BJ (cell line): ENCODE measurements at places on chromosomes 1 and 21. TPM values are rescaled to one million over a fixed set of nuclear protein-coding genes. Genes with fewer than 3 reads are reported as not detected.

The POU3F1 gene
- not detected in 2 replicates for polyA plus RNA-seq

The NGF gene
- 42.4 and 49.6 TPM in 2 replicates for polyA plus RNA-seq

The SPTA1 gene
- not detected in 2 replicates for polyA plus RNA-seq

The EFNA1 gene
- 1.1 and 1.6 TPM in 2 replicates for polyA plus RNA-seq

The COL6A1 gene
- polyA plus RNA-seq, result 220 and 672 TPM in 2 replicates

The FUBP1 gene
- polyA plus RNA-seq, result 79.0 and 96.2 TPM in 2 replicates

GRCh38 chr1:58783090-58783992 lies 506 bp downstream of the JUN start:
- DNase-seq, result no peak

- DNase-seq, result peak; percentile 29
Measured at GRCh38 chr1:181179987-181180365, 91.5 kb downstream of the IER5 start.

DNA sequence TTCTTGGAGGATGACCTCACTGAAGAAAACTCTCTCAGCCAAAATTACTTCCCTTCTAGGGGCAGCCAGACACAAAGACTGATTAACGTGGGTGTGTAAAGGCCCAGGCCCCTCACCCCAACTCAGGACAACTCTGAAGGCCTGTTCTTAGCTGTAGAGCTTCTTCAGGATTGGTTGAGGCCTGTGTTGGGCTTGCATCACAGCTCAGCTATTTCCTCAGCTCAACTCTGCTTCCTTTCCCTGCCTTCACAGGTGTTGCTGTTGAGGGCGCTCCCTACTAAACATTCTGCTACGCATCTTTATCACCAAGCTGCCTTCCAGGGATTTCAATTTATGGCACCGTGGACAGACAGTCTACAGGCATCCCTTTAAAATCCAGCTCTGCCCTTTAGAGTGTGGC lies 36.8 kb downstream of the MAB21L3 start:
- DNase-seq, result no peak

DNA sequence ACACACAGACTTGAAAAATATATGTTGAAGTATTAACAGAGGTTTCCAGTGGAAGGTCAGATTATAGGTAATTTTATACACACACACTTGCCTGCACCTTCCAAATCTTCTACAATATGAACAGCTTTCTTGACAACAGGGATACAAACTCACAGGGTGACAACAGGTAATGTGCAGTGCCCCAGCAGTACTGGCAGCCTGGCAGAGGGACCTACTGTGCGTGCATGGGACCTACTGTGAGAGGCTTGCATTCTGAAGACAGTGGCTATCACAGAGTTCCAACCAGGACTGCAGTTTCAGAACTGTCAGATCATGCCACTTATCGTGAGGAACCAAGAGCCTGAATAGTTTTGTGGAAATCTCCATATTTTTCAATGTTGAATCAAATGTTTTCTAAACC lies 3.8 kb downstream of the SCYL3 start:
- DNase-seq, result no peak

- DNase-seq, result no peak
Measured at GRCh38 chr21:15520811-15521643, 208.8 kb upstream of the USP25 start.

DNA sequence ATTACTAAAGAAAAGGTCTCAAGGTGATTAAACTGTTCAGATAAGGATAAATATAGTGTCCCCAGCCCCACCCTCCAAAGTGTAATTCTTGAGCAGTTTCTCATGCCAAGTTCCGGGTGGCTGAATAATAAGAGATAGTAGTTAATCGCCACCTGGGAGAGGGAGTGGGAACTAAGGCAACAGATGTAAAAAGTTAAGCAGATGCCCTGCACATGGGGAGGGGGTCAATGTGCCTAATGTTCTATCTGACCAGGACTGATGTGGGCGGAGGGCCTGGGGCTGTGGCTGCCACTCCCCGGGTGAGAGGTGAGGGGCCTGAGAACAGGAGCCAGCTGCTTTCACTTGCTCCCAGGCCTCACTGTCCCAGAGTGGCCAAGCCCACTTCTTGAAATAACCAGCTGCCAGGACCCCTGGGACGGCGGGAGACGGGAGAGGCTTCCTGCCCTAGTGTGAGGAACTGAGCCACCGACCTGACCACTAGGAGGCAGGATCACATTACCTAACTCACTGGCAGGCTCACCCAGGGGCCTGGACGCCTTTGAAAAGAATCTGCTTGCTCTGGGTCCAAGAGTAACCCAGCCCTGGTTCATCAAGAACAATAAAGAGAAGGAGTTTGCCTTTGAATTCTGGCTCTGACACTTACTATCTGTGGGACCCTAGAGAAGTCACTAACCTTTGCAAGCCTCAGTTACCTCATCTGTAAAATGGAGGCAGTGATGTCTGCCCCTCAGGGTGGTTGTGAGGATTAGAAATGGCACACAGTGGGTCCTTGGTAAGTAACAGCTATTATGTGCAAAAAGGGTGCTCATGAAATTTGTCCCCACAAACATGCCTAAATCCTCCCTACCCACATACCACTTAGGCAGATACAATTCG lies 179.2 kb downstream of the ATG4C start:
- DNase-seq, result no peak

DNA sequence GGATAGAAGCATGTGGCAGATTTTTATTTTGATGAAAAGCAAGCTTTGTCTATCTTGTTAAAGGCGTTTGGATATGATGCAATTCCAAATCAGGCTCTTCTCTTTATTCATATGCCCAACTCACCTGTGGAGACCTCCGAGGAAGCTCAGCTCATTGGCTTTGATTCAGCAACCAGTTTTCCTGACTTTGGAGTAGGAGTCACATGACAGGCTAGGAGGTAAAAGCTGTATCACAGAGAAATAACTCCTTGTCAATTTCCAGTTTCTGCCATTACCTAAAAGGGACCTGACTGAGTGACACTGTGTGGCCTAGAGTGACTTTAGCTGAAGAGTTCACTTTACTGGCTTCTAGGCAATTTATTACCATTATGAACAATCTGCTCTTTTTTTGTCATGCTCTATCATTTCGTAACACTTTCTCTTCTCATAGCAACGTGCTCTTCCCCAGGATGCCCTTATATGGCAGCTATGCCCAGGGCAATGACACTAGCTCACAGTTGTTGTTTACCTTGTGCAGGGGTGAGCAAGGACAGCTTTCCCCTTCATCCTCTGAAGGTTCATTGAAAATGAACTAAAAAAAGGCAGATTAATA lies 107.2 kb downstream of the KCNK1 start:
- no peak for DNase-seq

- no peak for DNase-seq
Measured at GRCh38 chr1:86472152-86472551, 3.4 kb downstream of the CLCA1 start.

DNA sequence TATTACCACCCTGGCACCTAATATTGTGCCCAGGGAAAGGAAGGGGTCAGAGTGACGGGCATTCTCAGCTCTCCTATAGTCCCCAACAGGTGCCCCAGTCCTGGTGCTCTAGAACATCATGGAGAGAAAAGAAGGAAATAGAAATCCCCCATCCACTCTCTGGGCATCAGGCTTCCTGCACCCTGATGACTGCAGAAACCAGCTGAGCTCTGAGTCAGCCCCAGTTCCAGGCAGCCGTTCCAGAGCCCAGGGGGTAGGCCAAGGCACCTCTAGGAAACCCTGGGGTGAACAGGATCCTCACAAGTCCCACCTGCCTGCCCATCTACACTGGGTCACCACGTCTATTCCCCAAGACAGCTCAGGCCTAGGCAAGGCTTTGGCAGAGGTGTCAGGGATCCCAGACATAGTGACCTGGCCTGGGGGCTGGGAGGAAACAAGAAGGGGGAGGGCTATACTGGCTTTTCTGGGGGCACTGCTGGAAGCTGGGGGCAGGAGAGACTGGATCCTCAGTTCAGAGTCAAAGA lies 709 bp downstream of the NECTIN4 start:
- DNase-seq, result no peak

- DNase-seq, result no peak
Measured at GRCh38 chr1:172224871-172225270, 195.6 kb upstream of the C1orf105 start.

GRCh38 chr1:161114556-161114955 lies 3.3 kb downstream of the PFDN2 start:
- DNase-seq, result no peak

GRCh38 chr1:240946926-240947325 lies 335.0 kb upstream of the GREM2 start:
- no peak for DNase-seq

DNA sequence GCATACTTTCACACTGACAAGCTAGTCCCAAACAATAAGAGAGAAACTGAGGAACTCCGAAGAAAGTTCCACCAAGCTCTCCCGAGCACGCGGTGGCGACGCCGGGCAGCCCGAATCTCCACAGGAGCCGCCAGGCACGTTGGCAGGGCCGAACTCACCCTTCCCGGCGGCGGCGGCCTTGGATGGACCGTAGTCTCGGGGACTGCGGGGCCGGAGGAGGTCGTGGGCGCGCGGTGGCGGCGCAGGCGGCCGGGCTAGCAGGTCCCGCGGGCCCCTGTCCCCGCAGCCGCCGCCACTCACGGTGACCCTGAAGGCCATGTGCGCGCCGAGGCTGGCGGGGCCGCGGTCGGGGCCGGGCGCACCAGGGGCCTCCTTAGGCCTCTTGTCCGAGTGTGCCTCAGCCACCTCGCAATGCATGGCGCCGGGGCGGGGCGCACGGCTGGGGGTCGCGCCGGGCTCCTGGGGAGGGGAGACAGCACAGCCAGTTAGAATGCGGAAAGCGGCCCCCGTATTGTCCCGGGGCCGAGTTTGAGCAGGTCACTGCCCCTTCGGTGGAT lies 1.2 kb downstream of the GLIS1 start:
- DNase-seq, result no peak

- no peak for DNase-seq
Measured at GRCh38 chr1:12475530-12475934, 142.5 kb downstream of the DHRS3 start.

GRCh38 chr1:36667256-36667655 lies 184.5 kb upstream of the CSF3R start:
- no peak for DNase-seq

DNA sequence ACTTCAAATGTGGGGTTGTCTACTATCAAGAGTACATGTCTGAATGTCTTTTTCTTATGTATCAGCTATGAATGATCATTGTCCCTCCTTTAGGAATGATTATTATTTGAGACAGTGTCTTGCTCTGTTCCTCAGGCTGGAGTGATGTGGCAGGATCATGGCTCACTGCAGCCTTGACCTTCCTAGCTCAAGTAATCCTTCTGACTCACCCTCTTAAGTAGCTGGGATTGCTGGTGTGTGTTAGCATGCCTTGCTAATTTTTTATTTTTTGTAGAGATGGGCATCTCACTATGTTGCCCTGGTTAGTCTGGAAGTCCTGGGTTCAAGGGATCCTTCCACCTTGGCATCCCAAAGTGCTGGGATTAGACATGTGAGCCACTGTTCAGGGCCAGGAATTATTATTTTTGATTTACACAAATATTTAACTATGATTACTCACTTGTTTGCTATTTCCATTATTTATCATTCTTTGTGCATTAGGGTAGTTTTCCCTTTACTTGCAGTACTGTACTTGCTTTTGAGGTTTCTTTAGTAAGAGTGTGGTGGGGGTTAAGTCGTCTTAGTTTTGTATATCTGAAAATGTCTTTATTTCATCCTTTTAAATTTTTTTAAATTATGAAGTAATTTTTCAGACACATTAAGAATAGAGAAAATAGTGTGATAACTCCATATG lies 12.8 kb downstream of the S100A7 start:
- DNase-seq, result no peak

DNA sequence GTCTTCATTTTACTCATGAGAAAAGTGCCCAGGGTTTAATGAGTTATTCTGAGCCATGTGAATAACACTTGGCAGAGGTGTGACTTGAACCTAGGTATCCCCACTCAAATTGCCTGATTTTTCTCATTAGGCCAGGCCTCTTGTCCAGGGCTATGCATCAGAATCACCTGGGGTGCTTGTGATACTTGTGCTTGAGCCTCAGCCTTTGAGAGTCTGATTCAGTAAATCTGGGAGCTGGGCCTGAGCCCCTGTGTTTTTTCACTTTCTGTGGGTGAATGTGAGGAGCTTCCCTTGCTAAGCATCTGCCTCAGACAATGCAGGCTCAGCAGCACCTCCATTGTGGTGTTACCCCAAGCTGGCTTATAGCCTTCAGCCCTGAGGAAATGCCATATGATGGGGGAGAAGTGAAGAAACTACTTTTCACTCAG lies 127.1 kb downstream of the S1PR1 start:
- DNase-seq, result no peak
